Type B pancreatic cell (in vitro differentiated cells): ENCODE measurements at places on chromosomes 6 and 20. TPM values are rescaled to one million over a fixed set of nuclear protein-coding genes. Genes with fewer than 3 reads are reported as not detected.
A peak's percentile ranks its signal among the peaks of the same experiment; 100 is the strongest.

Gene GGTLC1
- total RNA-seq: not detected in 2 replicates

Gene MED23
- 29.2 and 37.6 TPM in 2 replicates for total RNA-seq

DNA sequence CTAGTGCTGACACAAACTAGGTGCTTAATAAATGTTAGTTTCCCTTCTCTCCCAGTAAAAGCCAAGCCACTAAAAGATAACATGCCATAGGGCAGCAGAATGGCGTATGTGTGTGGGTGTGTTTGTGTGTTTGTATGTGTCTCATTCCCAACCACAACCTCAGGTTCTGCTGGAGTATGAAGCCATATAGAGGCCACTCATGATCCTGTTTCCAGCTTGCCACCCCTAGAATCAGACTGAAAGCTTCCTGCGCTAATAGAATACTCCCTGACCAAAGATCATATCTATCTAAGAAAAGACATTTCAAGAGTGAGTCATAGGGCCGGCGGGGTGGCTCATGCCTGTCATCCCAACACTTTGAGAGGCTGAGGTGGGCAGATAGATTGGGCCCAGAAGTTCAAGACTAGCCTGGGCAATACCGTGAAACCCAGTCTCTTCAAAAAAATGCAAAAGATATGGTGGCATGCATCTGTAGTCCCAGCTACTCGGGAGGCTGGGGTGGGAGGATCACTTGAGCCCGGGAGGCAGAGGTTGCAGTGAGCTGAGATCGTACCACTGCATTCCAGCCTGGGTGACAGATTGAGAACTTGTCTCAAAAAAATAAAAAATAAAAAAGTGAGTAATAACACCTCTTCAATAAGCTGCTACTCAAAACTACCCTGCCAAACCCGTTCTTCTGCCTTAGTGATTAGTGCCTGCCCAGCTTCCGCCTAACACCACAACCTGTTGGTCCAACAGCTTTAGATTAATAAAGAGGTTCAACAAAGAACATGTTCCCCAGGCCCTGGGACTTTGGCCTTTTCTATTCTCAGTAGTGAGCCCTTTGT lies 11.8 kb upstream of the SNRPC start:
- no peak for DNase-seq

Gene HFE
- 2.2 and 2.6 TPM in 2 replicates for total RNA-seq

Gene SSTR4
- total RNA-seq: not detected in 2 replicates

Gene TRERF1
- 9.7 and 13.2 TPM in 2 replicates for total RNA-seq

DNA sequence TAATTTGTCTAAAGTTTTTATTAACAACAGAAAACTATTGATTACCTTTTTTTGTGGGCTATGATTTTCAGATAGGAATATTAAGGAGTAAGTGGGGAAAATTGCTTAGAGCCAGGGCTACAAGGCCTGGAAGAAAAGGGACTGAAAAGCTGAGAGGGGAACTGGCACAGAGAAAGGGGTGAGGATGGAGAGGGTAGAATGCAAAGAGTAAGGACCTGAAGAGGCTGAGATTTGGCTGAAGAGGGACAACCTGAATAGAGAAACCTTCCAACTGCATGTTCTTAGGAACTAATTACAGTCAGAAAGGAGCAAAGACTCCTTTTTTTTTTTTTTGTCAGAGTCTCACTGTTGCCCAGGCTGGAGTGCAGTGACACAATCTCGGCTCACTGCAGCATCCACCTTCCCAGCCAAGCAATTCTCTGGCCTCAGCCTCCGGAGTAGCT lies 16.7 kb downstream of the BTN2A1 start:
- no peak for DNase-seq

- no peak for DNase-seq
Observed at GRCh38 chr20:60649541-60649940, 602.5 kb upstream of the CDH4 start.

Gene ROMO1
- total RNA-seq: 131 and 160 TPM in 2 replicates

DNA sequence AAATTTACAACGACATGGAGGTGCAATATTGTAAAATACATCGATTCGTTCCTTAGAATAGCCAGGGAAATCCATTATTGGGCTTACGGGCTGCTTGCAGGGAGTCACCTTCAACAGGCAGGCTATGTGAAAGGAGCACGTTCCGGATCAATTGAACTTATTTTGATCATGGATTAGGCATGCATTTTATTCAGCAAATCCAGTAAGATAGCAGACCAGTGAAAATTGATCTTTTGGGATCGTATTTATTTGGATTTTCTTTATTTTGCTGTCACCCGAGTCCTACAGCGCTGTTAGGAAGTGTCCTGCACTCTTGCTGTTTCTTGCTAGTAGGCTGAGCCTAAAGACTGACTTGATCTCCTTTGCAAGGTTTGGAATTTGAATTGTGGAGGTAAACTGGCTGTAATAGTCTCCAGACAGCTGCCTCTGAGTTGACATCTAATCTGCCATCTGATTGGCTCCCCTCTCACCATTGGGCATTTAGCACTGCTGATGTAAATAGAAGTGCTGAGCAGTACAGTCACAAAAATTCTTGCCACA lies 3.0 kb downstream of the ARID1B start:
- no peak for DNase-seq

DNA sequence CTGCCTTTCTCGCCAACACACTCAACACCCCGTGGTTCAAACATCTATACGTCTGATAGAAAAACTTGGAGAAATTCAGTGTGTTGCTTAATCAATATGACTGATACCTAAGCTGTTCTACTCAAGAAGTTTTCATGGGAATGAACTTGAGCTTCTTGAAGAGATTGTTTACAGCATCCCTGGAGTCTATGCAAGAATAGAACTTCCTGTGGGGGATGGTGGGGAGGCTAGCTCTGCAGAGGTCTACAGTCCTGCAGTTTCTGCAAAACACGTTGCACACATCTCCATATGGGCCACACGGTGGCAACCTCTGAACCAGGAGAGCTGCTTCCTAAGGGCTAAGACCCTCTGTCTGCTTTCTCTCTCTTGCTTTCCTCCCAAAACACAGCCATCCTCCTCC lies 32.7 kb upstream of the FANCE start:
- no peak for DNase-seq

GRCh38 chr6:160259598-160259997 lies 977 bp upstream of the SLC22A2 start:
- no peak for DNase-seq

DNA sequence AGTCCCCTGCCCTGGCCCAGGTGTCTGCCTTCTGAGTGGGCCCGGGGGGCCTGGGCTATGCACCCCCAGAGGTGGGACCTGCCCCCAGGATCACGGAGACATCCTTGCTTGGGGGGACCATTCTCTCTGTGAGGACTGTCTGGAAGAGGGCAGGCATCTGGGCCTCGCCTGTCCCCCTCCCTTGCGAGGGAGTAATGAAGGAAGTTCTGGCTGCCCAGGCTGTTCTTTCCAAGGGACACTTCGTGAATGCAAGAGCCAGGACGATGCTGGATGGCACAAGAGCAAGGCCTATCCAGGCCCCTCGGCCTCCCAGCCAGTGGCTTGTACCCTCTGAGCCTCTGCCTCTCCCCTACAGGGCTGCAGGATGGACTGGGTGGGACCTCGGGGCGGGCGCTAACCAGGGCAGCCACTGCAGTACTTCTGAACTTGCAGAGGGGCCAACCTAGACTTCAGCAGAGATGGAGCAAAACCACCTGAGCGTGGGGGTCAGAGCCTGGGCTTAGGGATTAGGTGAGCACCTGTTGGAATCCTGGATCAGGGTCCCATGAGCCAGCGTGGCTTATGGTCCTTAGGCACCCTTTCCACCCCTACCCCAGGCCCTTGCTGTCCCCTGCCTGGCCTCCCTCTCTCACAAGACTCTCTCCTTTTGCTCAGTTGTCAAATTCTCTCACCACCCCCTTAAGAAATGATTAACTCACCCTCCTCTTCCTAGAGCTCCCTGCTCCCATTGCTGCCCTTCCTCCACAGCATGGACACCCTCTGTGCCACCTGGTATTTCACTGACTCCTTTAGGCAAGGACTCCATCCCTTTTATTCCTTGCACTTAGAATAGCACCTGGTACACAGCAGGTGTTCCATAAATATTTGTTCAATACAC lies 53.2 kb downstream of the CTCFL start:
- no peak for DNase-seq

- DNase-seq: no peak
Observed at GRCh38 chr6:189676-190075, 102.6 kb upstream of the DUSP22 start.

DNA sequence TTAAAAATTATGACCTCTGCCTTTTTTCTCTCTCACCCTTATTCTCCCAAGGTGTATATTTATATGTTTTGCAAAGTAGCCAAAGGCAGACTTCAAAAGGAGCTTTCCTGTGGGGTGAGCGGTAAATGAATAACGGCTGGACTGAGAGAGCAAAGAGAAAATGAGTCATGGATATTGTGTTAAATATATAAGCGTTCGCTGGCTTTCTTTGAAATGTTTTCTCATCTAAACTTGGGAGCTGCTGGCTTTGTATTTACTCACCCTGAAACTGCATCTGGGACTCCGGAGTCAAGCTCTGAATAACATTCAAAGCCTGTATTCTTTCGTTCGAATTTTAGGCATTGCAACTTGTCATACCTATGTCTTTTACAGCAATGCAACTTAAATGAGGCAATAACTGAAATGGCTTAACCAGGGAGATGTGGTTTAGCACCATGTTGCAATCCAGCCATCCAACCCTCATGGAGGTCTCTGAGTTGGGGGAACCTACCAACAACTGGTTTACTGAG lies 32.0 kb downstream of the ATXN1 start:
- no peak for DNase-seq

Gene KCNK15
- 0.31 and 0.36 TPM in 2 replicates for total RNA-seq

Gene PACRG
- 1.6 and 5.6 TPM in 2 replicates for total RNA-seq

GRCh38 chr6:125198398-125198937 lies 44.9 kb downstream of the TPD52L1 start:
- no peak for DNase-seq

Gene LAMA2
- total RNA-seq: 0.76 and 54.0 TPM in 2 replicates

GRCh38 chr6:137705160-137706082 lies 161.6 kb upstream of the TNFAIP3 start:
- DNase-seq: no peak

- peak; percentile 48 for DNase-seq
Observed at GRCh38 chr6:40348591-40348990, 238.6 kb downstream of the LRFN2 start.

DNA sequence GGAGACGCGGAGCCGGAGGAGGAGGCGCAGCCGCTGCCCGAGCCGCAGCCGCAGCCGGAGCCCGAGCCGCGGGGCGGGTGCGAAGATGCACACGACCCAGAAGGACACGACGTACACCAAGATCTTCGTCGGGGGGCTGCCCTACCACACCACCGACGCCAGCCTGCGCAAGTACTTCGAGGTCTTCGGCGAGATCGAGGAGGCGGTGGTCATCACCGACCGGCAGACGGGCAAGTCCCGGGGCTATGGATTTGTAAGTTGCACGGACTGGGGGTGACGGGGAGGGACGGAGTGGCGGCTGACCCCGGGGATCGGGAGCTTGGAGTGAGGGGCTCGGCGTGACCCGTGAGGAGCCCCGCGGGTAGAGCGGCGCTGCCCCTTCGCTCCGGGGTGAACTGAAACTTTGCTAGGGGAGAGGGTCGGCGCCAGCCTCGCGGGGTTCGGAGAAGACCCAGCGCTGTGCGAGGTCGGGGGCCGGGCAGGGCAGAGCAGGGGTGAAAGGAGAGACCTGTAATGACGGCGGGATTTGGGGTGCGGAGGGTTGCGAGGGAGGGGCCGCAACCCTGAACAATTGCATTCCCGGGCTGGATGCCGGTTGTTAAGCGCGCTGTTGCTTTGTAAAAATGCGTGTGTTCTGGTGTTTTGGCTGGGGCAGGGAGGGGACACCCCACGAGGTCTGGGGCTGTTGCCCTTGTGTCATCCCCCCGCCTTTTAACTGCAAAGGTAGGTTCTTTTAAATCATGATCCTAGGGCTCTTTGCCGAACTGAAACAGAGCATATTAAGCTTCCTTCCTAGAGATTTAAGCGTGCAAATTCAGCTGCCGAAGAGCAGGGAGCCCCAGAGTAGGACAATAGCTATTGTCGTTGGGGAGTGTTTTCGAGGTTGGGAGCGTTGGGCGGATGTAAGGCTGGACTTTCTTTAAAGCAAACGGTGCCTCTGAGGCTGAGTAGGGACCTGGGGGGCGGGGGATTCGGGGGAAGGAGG lies 628 bp downstream of the RBM24 start:
- DNase-seq: peak; percentile 70

Gene ARFGEF2
- total RNA-seq: 26.7 and 39.2 TPM in 2 replicates

DNA sequence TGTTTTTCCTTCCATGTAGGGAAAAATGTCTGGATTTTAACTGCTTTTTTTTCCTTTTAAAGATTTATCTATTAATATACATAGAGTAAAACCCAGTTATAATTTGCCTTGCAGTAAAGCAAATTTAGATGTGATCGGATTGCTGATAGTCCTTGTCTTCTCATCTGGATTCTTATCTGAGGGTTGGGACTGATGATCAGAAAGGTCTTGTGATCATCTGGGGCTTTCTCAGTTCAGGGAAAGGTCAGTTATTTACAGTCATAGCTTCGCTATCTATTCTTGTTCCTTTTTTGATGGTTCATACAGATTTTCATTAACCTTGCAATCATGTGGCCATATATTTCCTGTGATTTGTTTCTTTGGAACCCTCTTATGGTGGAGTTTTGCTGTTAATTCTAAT lies 63.8 kb upstream of the CLDN20 start:
- no peak for DNase-seq

GRCh38 chr20:39865446-39865845 lies 823.6 kb downstream of the MAFB start:
- DNase-seq: no peak

Gene GHRH
- 0.77 and 3.9 TPM in 2 replicates for total RNA-seq

GRCh38 chr6:125596020-125596419 lies 153.4 kb upstream of the HEY2 start:
- DNase-seq: no peak

Gene PRSS35
- 3.1 and 6.5 TPM in 2 replicates for total RNA-seq

Gene TMEM30A
- 78.7 and 146 TPM in 2 replicates for total RNA-seq

DNA sequence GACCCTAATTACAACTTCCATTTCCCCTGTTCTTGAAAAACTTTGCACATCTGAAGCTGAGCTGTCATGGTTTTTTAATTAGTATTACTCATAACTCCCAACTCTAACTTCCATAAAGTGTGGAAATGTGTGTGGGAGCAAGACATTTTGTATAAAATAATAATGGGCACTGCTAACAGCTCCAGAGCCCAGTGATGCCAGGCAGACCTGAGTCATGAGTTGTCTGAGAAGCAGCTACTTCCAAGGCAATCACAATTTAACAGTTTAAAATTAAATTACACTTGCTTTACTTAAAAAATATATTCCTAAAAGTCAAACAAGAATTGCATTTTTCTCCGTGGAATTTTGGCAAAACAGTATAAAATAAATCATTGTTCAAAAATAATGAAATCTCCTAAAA lies 6.4 kb downstream of the SLC2A12 start:
- no peak for DNase-seq

Gene DLK2
- 3.3 and 3.4 TPM in 2 replicates for total RNA-seq

- DNase-seq: peak; percentile 39
Observed at GRCh38 chr20:24995741-24996448, 3.3 kb upstream of the APMAP start.

Gene GPX5
- not detected in 2 replicates for total RNA-seq

Gene SOBP
- total RNA-seq: 1.8 and 19.4 TPM in 2 replicates

GRCh38 chr20:52829111-52829510 lies 143.0 kb upstream of the TSHZ2 start:
- no peak for DNase-seq

GRCh38 chr6:99841297-99841696 lies 152.7 kb downstream of the MCHR2 start:
- DNase-seq: no peak

Gene HSPA1L
- total RNA-seq: 1.8 and 1.9 TPM in 2 replicates

Gene SLC26A8
- 0.19 TPM in 1 of 2 replicates, not detected in the other for total RNA-seq
